Fibroblast of skin of right biceps (primary cell): ENCODE measurements at places on chromosomes 7 and 10.

- DNase-seq, result no peak
Observed at GRCh38 chr7:4833691-4834600, 27.9 kb downstream of the PAPOLB start.

- no peak for DNase-seq
Observed at GRCh38 chr10:102236006-102236405, 5.3 kb downstream of the PITX3 start.

DNA sequence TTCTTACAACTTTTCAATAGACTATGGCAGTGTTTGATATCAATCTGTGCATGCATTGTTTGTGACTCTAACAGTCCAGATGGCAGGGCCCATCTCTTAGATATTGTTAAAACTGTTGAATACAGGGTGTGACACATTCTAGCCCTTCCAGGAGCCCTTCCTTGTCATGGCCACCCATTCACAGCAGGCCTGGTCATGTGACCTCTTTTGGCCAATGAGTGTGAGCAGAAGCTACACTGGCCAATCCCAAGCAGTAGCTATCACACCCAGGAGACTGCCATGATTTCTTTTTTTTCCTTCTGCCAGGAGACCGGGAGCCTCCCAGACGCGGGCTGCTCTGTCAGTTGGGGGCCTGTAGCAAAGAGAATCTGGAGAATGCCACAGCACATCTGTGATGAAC is 655.4 kb upstream of the MKI67 start:
- no peak for DNase-seq

DNA sequence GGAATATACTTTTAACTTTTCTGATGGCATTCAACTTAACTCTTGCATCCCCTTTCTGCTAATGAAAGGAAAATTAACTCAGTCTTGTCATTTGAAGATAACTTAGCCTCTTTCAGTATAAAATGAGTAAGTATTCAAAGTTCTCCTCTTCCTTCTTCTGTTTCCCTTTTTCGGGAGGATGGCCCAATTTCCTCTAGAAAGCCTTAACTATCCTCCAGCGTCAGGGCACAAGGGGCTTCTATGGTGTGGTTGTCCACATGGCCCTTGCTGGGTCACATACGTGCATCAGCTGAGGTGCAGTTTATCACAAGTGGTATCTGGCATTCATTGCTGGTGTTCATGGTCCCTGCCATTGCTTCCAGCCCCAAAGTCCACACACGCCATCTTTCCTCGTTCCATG is 17.8 kb upstream of the GSAP start:
- DNase-seq, result no peak

GRCh38 chr10:125085258-125086054 is 74.9 kb downstream of the CTBP2 start:
- DNase-seq, result no peak

GRCh38 chr10:111475720-111476119 is 398.9 kb downstream of the ADRA2A start:
- DNase-seq, result peak; percentile 81

- peak; percentile 28 for DNase-seq
Observed at GRCh38 chr10:122487174-122487765, 25.9 kb downstream of the HTRA1 start.

DNA sequence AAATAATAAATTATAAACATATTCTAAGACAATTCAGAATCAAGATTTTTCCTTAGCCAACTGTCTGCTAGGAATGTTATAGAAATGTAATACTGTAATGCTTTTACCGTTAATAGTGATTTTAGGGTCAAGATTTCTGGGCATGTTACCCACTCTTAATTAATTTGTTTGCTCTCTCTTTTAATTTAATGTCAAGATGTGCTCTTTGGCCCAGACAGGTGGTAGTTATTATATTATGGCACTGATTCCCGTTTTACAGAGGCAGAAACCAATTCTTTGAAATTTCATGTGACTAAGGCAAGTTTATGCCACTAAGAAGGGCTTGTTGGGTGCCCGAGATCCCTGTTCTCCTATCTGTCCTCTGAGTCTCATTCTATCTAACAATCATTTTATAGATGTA is 959 bp upstream of the FAM107B start:
- DNase-seq, result no peak

GRCh38 chr10:14312014-14312413 is 18.7 kb downstream of the FRMD4A start:
- no peak for DNase-seq

DNA sequence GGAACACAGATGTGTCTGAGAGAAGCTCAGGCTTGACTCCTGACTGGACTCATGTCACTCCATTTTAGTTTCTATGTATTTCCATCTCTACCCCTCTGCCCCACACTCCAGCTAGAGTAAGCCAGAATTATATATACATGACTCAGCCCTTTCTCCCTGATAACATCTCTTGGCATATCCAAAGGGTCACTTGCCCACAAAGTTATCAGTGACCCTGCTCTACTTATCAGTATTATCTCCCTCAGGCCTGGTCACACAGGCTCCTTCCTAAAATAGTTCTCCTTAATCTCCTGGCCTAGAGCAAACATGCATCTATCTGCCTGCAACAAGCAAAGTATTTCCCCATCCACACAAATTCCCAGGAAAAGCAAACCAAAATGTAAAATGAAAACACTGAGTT is 598.3 kb downstream of the SUGCT start:
- DNase-seq, result no peak

DNA sequence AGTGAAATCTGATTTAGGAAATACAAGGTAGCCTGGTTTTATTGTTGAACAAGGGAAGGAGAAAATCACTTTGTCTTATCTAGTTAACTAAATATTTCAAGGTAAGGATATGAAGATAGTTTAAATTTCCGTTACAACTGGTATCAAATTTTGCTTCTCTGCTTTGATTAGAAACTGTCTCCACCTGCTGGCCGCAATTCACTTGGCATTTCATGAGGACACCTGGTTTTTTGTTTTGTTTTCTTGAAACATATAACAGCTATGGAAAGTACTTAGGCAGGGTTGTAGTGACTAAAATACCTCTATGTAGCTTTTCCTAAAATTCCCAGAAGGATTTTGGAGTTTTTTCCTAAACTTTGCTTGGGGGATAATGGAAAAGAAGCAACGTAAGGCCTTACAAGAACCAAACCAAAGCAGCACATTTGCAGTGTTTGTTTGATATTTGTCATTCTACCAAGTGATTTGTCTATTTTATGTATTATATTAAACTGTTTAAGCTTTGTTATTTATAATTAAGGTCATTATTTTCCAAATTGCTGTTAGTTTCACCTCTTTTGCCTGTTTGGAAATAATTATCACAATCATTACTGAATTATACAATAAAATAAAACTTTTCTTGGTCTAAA is 73.6 kb downstream of the AHCYL2 start:
- DNase-seq, result peak; percentile 37

GRCh38 chr10:130924138-130924819 is 387.2 kb downstream of the TCERG1L start:
- no peak for DNase-seq

DNA sequence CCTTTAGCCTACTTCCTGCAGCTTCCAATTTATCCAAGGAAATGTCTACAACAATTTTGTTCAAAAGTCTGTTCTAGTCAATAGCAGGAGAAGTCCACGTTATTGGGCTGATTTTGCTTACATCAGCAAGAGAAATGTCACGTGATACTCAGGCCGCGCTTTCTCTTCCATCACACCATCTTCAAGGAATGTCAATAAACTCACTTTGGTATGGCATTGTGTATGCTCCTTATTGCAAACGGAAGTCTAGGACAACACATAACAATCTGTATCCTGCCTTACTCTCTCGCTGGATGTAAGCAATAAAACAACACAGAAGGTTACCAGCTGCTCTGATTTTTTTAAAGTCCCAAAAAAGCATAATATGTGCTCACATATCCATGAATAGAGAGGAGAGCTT is 17.1 kb upstream of the STK17A start:
- peak; percentile 69 for DNase-seq

- peak; percentile 60 for DNase-seq
Observed at GRCh38 chr7:138890499-138891445, 90.4 kb downstream of the KIAA1549 start.

DNA sequence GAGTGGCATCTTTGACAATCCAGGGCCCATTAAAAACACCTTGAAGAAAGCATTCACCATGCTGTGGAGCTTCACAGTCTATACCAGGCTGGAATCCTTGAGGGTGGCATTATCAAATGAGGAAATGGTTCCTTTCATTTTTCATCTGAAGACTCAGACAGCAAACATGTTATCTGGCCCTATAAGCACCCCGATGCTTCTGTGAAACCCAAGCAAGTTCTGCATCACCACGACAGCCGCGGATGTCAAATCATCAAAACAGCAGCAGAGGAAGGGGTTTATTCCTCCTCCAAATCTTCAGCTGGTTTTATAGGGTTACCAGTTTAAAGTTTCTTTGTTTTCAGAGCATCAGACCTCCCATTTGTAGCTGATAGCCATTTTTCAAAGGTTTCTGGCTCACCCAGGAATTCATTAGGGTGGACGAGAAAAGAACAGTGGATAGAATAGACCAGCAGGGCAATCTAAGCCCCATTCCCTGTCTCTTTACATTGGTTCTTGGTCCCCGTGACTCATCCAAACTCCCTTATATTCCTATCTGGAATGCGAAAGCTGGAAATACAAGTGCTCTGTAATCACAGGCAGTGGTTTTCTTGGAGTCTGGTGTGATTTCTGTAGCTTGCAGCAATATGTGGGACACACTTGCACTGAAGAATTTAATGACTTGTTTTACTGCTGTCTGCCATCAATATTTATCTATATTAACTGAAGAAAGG is 217.9 kb downstream of the SKAP2 start:
- DNase-seq, result peak; percentile 30

DNA sequence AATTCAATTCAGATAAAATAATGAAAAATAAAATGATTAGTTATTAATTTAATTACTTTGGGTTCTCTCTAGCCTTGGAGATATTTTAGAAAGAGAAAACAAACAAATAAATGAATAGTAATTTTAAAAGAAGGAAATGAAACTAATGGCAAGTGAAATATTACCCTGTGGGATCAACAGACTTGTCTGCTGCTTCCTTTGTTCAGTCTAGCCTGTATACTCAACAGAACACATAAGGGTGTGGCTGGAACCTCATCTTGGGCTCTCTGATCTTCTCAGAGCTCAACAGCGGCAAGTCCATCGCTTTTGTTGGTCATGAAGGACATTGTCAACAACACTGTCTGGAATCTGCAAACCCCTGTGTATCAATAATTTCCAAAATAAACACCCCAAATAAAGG is 904.9 kb downstream of the IPMK start:
- DNase-seq, result no peak

DNA sequence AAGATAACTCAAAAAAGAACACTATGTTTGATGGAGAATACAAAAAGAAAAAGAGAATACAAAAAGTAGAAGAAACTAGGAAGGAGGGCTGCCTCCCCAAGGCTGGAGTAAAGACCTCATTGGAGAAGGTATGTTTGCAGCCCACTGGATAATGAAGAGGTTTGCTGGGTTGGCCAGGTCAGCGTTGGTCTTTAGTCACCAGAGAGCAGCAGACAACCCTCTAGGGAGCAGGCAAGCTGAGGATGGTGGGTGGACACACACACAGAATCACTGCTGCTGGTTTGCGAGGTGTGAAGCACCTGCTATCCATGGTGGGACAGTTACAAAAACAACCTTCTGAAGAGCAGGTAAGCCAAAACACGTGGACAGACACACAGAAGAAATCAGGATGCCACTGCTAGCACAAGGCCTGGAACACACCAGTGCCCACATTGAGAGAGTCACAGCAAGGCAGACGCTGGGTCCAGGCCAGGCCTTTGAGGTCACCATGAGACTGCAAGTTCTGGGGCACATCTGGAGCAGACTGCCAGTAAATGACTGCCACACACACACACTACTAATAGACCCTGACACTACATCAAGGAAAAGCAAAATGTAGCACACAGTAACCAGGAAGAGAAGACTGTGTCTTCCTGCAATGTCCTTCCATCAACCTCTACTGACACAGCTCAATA is 43.0 kb downstream of the MTERF1 start:
- DNase-seq, result no peak

DNA sequence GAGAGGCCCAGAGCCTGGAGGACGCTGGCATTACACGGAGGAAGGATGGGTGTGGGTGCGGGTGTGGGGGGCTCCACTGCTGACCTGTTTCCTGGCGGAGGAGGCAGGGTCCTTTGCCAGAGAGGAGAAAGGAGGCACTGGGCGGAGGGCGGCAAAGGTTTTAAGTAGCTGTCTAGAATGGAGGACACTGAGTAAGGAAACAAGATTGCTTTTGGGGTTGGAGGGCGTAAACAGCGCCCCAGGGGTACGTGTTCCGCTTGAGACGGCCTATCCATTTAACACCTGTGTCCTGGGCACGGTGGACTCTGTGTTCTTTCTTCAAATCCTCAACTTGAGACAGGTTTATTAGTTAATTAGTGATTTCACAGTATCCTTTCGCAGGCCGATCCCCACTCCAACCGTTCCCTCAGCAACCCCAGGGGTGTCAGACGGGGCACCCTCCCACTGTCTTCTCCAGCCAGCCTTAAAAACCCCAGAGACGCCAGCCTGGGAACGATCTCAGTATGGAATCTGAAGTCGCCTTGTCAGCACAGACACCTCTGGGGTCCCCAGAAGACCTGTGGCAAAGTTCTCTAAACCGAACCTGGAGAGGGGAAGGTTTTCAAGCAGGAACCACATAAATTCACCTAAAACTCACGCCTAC is 24.8 kb downstream of the SFXN4 start:
- DNase-seq, result no peak

- DNase-seq, result peak; percentile 91
Observed at GRCh38 chr10:104328896-104329710, 9.2 kb downstream of the ITPRIP start.

GRCh38 chr10:62327885-62328284 is 46.3 kb upstream of the ZNF365 start:
- peak; percentile 25 for DNase-seq

DNA sequence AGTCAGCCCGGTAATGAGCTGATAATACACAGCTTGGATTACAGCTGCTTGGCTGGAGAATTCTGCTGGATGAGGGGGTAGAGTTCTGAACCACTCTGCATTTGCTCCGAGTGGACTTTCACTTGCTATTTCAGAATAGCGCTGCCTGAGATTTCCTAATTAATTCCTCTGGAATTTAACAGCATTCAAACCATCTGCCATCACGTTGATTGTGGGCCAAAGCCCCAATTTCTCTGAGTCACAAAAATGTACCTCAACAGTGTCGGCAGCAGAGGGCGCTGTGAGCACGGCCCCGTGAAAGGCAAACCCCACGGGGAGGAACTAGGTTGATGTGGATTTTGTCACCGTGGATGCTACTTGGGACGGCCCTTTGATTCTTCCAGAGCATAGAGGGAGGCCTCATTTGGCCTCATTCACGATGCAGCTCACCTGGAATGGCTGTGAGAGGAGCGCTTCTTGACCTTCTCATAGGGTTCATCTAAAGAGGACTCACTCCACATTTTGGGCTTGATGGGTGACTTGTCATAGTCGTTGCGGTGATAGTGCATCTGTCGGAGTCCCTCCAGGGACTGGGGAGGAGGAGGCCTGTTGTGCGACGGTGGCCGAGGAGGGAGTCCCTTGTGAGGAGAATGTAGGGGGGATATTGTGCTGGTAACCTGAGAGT is 73.3 kb downstream of the PRPF18 start:
- DNase-seq, result peak; percentile 70

GRCh38 chr7:966291-967069 is 8.9 kb downstream of the COX19 start:
- no peak for DNase-seq

- peak; percentile 13 for DNase-seq
Observed at GRCh38 chr7:52273685-52274610, 761.5 kb upstream of the POM121L12 start.
